ENCODE measurements at places on chromosomes 1 and 21.

- no peak for DNase-seq
Observed at GRCh38 chr1:238830036-238830611, 556.2 kb upstream of the CHRM3 start.

GRCh38 chr1:201213106-201213770, 22.6 kb downstream of the IGFN1 start:
- no peak for DNase-seq

DNA sequence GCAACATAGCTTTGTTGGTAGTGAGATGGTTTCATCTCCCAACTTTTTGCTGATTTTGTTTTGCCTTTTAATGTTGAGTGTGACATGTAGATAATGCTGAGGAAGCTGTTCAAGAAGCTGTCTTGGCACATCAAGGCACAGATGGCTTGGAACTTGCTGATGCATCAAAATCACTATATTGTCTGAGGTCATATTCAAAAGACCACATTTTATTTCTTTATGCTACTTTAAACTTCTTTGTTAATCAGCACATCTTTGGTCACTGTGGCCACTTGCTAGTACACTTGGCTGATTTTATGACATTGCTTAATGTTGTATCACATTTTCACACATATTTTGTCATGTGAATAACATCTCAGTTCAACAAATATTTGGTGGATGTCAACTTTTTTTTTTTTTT, 87.1 kb upstream of the BCL10 start:
- no peak for DNase-seq

GRCh38 chr1:101247404-101248287, 10.8 kb downstream of the S1PR1 start:
- DNase-seq = no peak

DNA sequence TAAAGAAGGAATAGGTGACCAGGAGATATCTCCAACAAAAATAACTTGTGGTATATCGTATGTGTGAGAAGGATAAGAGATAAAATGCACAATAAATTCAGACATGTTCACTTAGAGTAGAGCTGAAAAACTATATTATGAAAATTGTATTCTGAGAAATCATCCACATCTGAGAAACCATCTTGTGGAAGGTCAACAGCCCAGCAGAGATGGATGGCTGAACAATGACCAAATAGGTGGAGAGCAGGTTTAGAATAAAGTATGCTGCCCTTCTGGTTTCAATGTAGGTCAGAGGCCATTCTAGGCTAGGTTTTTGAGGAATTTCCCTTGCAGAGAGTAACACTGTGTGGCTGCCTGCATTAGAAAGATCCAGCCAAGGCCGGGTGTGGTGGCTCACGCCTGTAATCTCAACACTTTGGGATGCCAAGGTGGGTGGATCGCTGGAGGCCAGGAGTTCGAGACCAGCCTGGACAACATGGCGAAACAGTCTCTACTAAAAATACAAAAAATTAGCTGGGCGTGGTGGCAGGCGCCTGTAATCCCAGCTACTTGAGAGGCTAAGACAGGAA, 8.8 kb upstream of the UAP1 start:
- DNase-seq = no peak

GRCh38 chr1:109995536-109995935, 11.0 kb downstream of the AHCYL1 start:
- no peak for DNase-seq

DNA sequence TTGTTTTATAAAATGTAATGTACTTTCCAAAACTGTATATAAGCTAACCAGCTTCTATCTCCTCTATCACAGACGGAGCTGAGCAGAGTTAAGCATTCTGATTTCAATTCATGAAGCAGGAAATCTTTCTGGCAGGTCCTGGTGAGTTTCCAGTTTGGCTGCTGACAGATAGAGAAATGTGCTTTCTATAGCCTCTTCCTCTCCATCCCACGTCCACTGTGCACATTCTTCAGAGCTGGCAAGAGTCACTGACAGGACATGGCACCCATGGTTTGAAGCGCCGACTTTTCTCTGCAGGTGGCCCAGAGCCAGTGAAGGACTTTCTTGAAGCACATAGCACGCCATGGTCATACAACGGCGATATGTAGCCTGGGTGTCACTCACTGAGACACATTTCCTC, 52.3 kb upstream of the POU2F1 start:
- no peak for DNase-seq

DNA sequence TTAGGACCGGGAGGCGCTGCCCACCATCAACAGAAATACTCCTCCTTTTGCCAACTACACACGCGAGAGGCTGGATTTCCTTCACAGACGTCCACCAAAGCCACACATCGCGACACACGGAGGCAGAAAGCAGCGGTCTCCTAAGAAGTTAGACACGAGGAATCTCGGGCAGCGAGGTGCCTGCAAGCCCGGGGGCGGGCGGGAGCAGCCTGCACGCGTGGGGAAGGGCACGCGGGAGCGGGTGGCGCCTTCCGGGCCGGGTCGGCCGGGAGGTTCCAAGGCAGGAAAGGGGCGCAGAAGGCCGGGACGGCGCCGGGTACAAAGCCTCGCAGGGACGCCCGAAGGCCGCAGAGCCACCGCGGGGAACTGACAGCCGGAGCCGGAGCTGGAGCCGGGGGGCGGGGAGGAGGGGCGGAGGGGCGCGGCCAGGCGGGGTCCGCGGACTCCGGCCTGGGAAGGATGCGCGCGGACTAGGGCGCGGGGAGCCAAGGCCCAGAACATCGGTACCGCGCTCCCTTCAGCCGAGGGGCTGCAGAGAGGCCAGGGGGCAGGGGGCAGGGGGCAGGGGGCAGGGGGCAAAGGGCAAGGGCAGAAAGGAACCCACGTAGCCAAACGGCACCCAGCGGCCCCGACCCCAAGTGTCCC, 722 bp downstream of the NPHP4 start:
- no peak for DNase-seq

DNA sequence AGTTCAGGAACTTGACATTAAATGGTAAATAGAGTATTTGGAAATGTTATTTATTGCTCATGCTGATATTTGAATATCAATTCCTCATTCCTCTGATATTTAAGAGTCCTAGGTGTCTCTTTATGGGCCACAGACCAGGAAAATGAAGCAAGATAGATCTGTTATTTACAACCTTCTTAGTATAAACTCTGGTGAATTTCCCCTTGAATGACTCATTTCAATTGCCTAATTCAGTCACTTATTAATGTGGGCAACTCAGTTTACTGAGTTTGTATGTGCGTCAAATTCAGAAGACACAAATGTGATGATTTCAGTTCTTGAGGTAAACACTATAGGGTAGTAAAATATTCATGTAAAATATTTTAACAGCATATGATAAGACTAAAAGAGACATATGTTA, 1404.4 kb upstream of the PRMT6 start:
- DNase-seq = no peak

GRCh38 chr1:197384471-197384870, 116.4 kb downstream of the CRB1 start:
- no peak for DNase-seq

GRCh38 chr1:84366786-84367185, 31.5 kb upstream of the DNASE2B start:
- DNase-seq = no peak

DNA sequence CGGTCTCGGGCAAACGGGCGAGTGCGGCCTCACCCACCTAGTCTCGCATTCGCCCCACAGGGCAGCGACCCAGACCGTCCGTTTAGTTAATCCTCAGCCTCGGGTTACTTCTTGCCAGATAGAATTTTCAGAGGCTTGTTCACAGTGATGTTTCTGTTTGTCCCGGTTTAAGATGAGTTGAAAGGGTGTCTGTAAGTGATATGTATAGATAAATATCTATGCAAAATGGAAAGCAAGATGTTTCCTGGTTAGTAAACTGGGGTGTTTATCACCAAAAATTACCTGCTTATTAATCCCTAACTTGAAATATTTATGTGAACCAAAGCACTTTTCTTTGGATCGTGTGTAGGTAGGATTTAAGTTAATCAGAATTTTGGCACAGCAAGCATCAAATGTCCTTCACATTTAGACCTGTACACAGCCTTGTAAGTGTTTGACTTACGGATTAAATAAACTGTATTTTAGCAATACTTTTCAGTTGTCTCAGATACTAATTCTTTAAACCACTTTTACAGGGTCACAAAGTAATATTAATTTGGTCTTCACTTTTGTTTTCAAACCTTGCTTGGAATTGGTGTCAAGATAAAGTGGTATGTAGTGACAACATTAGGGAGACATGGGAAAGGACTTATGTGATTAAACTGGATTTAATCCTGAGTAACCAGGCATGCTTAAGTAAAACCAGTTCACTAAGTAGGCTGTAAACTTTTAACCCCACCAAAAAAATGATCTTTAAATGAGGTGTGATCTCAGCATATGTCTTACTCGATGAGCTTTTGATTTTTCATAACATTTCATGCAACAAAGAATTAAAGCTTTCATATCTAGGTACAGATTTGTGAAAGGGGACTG, 914 bp downstream of the ZNF326 start:
- DNase-seq = no peak

GRCh38 chr1:3652548-3653285, 401 bp downstream of the TP73 start:
- DNase-seq = no peak

DNA sequence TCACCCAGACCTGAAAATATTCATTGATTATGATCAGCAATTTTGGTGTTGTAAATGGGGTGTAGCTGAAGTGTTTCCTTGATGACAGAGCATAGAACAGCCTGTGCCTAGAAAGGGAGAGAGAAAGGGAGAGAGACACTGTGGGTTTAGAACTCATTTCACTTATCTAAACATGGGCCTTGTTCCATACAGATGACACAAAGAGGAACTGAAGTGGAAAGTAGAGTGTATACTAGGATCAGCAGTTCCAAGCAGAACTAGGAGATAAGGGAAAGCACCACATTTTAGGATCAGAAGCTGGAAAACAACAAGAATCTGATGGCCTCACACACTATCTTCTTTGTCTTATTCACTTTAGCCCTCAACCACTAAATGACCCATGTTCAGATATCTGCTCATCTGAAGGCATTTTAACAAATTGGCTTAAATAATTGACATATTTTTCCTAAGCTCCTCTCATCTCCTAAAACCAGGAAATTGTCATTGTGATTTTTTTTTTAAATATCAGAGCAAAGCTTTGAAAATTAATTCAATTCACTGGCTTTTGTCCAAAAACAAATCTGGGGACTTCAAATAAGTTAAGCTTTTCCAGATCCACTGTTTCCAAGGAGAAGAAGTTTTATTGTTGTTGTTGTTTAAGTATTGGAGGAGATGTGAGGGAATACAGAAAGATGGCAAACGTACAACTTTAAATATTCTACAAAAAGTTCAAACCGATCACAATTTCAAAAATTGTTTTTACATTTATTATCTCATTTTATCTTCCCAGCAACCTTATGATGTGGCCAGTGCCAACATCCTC, 103.8 kb downstream of the LYPLAL1 start:
- no peak for DNase-seq

GRCh38 chr1:27570784-27571183, 33.2 kb downstream of the AHDC1 start:
- no peak for DNase-seq

Measured in stimulated activated CD4-positive, alpha-beta T cell treated with anti-CD3 and anti-CD28 coated beads, TNF-alpha, amount 100 ng/mL, for 1 hour (primary cell).